Right renal cortex interstitium (tissue), 3 donors: ENCODE measurements at places on chromosomes 12 and 14. TPM values are rescaled to one million over a fixed set of nuclear protein-coding genes. Genes with fewer than 3 reads are reported as not detected.

- DNase-seq = no peak
These were observed 367.6 kb downstream of the SOX5 start for GRCh38 chr12:23581913-23582312.

DNA sequence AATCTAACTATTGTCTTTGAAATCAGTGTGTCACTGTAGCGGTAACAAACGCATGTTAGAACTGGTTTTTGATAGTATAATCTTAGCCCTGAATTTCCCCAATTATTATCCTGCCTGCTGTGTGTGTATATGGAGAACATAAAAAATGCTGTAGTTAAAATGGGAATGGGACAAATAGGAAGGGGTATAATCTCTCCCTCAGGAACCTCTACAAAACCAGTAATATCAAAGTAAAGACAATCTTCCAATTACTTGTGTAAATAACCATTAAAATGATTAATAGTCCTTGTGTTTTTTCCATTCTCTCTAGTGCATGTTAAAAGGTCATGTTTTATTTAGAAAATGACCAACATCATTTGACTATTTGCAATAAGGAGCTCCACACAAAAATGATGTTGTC lies 200.1 kb upstream of the TMTC1 start:
- no peak for DNase-seq

DNA sequence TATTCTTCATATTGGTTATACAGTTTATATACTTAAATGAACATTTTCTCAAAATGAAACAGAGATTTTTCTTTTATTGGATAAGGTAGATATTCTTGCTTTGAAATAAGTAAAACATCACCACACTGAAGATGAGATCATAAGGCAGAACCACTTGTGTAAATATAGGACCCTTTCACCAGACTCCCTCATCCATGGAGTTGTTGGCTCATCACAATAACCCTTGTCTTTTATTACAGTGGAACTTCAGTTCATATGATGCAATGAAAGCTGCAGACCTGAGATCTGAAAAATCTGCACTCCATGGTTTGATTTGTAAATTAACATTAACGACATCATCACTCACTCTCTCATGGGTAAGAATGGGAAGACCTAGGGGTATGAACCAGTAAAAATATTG lies 51.9 kb upstream of the DBX2 start:
- no peak for DNase-seq

GRCh38 chr14:38311655-38312054 lies 55.8 kb upstream of the CLEC14A start:
- no peak for DNase-seq

- peak; percentile 12 for DNase-seq
These were observed 807.7 kb upstream of the SEL1L start for GRCh38 chr14:82341261-82341810.

- DNase-seq = no peak
These were observed 276.2 kb downstream of the SSPN start for GRCh38 chr12:26471560-26471959.

DNA sequence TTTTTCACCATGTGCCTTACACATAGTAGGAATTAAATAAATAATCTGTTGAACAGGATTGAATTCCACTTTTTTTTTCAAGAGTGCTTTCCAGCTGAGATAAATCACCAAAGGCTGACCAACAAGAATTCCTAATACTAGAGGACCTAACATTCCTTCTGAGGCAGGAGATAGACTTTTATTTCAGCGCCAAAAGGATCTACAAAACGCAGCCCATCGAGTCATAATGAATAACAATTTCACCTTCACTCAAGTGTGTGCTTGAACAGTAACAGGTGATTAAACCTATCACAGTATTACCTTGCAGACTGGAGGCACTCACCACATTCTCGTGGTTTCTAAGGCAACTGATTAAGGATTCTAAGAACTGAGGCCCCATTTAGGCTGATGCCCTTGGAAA lies 224.3 kb upstream of the ATP2B1 start:
- DNase-seq = no peak

SYCP3 gene
- 0.85 TPM for polyA plus RNA-seq

DNA sequence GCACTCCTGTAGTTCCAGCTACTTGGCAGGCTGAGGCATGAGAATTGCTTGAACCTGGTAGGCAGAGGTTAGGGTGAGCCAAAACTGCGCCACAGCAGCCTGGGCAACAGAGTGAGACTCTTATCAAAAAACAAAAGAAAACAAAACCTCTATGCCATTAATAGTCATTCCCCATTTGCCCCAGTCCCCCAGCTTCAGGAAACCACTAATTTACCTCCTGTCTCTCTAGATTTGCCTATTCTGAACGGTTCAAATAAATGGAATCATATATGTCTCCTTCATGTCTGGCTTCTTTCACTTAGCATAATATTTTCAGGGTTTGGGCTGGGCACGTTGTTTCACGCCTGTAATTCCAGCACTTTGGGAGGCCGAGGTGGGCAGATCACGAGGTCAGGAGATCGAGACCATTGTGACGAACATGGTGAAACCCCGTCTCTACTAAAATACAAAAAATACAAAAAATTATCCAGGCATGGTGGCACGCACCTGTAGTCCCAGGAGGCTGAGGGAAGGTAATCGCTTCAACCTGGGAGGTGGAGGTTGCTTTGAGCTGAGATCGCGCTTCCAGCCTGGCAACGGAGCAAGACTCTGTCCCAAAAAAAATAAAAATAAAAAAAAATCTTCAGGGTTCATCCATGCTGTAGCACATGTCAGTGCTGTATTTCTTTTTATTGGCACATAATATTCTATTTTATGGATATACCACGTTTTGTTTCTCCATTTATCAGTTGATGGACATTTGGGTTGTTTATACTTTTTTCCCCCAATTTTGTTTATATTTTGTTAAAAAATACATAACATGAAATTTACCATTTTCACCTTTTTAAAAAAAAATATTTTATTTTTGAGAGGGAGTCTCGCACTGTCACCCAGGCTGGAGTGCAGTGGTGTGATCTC lies 31.9 kb downstream of the KNTC1 start:
- no peak for DNase-seq

PTPRB gene
- 19.2 TPM for polyA plus RNA-seq

PMEL gene
- polyA plus RNA-seq = 3.8 TPM

DBX2 gene
- polyA plus RNA-seq = 0.08 TPM

- no peak for DNase-seq
These were observed 7.2 kb downstream of the KLHL33 start for GRCh38 chr14:20428802-20429201.

DNA sequence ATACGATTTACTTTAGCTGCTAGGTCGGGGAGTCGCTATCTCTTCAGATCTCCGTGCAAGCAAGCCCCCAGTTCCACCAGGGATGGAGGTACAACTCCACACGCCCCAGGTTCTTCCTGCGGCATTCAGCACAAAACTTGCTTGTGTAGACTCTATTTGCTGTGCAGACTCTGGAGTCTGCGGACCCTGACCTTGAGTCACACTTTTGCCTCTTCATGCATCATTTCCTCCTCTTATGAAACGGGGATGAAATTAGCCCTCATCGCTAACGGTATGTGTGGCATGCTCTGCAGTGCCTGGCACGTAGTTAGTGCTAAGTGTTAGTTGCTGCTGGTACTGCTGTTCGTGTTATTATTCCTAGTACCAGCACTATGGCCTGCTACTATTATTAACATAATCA lies 84.4 kb downstream of the TMEM132D start:
- no peak for DNase-seq
